ENCODE measurements at places on chromosomes 3 and 15.

GRCh38 chr3:40292637-40293349, 16.7 kb upstream of the EIF1B start:
- DNase-seq = no peak

GRCh38 chr15:39285071-39285470, 295.8 kb upstream of the THBS1 start:
- no peak for DNase-seq

GRCh38 chr3:31013843-31014242, 119.4 kb upstream of the GADL1 start:
- DNase-seq = no peak

- DNase-seq = no peak
Measured at GRCh38 chr3:81173514-81173913, 587.9 kb downstream of the GBE1 start.

GRCh38 chr3:188573956-188574355, 420.0 kb downstream of the LPP start:
- no peak for DNase-seq

- no peak for DNase-seq
Measured at GRCh38 chr15:33716025-33716424, 252.3 kb upstream of the CHRM5 start.

- no peak for DNase-seq
Measured at GRCh38 chr15:39631357-39631756, 50.5 kb downstream of the THBS1 start.

GRCh38 chr15:92620991-92621390, 34.6 kb downstream of the FAM174B start:
- no peak for DNase-seq

DNA sequence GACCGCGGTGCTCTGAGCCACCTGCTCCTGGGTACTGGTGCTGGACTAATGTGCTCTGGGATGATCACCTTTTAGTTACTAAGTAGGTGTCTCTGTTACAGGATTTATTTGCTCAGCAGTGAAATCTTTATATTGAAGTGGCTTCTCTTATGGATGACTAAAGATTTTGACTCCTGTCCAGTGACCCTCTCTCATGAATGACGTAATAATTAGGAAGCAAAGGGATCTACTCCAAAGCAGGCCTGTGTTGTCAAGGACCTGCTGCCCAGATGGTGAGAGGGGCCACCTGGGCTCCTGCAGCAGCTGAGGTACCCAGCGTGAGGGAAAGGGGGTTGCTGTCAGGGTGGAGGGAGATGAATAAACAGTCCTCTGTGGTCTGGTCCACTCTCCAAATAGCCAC, 263.6 kb downstream of the GABRG3 start:
- DNase-seq = no peak

- no peak for DNase-seq
Measured at GRCh38 chr15:64361259-64361658, 5.3 kb upstream of the CSNK1G1 start.

GRCh38 chr15:62739507-62739906, 303.0 kb upstream of the TPM1 start:
- no peak for DNase-seq

GRCh38 chr3:128858167-128858566, 21.3 kb upstream of the ACAD9 start:
- DNase-seq = no peak

DNA sequence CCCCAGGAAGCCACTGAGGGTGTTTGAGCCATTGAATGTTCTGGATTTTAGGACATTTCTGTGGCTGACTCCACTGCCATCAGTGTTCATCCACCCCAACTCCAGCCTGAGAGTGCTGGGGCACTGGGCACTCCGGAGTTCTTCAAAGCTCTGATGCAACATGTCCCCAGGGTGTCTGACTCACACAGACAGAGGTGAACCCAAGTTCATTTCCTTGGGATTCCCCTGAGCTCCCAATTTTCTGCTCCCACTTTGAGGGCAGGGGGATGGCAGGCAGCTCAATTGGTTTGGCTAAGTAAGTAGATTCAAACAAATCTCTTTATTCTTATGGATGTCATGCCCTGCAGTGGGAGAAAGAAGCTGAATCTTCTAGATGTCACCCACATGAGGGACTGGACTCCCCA, 2.2 kb downstream of the STRA6 start:
- DNase-seq = no peak

GRCh38 chr15:63856711-63857460, 23.1 kb upstream of the HERC1 start:
- DNase-seq = no peak

GRCh38 chr3:46958467-46959160, 17.9 kb downstream of the CCDC12 start:
- no peak for DNase-seq

DNA sequence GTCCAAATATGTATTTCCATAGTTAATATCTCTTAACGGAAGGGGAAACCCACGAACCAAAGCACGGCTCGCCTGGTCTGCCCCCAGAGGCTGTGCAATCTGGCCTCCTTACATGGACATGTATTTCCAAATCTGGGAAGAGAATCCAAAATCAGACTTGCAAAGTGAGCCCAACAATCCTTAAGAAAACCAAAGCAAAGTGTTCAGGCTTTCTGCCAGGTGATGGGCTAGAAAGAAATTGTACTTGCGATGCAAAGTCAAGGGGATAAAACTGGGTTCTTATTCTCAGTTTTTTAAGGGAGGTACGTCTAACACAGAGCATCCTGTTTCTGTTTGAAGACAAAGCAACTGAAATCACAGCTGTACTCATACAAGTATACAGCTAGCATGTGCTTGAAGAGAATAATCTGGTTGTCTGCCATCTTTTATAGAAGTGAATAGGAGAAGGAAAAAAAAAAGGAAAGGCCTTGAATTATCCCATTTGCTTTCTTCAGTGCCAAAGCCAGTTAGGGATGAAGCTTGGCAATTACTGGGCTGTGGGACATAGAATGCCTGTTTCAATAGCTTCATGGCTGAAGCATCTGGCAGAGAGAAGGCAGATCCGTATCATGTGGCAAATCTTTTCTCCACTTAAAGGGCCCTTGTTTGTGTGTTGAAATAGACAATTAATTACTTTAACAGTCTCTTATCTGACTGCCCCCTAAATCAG, 48.4 kb downstream of the LRIG1 start:
- no peak for DNase-seq

Data from renal pelvis (tissue), 12 donors.